Activated CD8-positive, alpha-beta memory T cell treated with anti-CD3 and anti-CD28 coated beads, Interleukin-2, amount 10 ng/mL, durations not matched to agents 7 days and 5 days (primary cell): ENCODE measurements at places on chromosomes 6 and 20.

DNA sequence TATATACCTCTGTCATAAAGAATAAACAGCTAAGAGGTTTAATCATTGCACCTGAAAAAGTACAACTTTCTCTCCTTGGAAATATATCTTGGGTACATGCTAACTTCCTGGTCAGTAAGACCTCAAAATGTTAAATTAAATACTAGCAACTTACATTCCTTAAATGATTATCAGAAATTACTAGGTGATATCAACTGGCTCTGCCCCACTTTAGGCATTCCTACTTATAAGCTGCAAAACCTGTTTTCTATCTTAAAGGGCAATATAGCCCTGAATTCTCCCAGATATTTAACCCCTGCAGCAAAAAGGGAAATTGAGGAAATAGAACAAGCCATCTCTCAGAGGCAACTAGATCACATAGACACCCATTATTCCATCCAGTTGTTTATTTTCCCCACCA is 20.8 kb downstream of the HLA-DPA1 start:
- DNase-seq, result no peak

DNA sequence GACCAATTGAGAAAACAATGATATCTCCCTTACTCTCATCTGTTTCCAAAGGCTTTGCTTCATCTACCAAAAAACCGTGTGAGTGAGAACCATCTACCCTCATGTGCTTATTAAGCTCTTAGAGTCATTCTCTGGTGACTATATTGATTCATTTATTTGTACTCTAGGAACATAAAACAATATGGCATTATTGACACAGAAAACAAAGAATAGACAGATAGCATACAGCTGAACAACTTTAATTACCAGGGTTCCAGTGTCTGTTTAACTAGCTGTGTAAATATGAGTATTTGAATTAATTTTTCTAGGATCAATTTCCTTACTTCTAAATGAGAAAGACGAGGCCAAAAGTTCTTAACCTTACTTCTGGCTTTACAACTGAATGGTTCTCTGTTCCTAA is 31.3 kb upstream of the HEY2 start:
- no peak for DNase-seq

- no peak for DNase-seq
Measured at GRCh38 chr6:55713436-55713835, 134.4 kb upstream of the HMGCLL1 start.

DNA sequence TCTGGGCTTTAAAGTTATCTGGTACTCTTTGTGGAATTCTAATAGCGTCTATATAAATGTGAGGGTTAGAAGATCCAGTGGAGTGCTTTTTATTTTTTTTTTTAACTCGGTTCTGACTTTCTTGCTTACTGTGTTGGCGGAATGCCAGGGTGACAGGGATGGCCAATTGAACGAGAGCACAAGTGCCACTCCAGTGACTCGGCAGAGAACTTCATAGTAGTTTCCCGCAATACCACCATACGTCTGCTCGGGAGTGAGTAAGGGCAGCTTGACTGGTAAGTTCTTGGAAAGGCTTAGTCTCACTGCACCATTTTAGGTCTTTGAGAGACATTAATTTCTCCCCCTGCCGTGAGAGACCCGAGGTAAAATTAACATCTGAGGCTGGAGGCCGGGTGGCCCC is 49.4 kb upstream of the TULP1 start:
- DNase-seq, result no peak

DNA sequence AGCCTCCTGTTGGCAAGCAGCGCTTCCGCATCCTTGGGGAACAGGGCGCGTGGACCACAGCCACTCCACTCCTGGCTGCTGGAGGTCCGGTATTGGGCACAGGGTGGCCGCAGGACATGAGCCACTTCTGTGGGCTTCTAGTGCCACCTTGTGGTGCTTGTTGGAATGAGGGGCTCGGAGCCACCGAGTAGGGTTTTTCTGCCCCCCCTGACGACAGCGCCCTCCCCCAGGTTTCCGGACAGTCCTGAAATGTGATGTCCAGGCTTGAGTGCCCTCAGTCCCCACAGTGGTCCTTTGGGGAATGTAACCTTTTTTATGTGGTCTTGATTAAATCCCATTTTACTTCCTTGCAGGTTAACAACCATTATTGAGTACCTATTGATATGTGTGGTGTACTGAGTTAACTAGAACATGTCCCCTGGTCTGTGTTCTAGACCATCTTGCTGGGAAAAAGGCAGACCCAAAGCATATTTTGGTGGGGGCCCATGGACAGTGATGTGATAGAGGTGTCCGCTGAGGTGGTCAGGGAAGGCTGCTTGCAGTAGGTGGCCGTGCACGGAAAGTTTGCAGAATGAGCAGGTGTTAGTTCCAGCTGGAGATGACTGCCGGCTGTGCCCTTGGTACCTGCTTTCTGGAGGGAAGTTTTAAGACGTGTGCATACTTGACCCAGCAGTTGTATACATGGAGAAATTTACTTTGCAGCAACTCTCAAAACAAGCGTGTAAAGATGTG is 70.0 kb downstream of the PTPN1 start:
- peak; percentile 59 for DNase-seq

DNA sequence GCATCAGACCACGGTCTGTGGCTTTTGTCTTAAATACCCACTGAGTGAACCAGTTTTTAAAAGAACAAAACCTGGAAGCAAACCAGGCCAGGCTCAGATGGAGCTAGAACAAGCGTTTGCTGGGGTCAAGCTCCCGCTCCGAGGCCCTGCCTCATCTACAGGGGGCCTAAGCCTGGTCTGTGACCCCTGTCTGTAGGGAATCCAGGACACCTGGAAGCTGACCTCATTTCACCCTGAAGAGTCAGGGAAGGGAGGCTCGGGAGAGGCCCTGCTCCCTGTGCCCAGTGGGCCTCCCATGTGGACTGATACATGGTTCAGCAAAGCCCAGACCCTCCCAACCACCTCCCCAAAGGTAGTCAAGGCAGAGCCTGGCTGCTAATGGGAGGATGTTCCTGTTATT is 26.8 kb upstream of the DLGAP4 start:
- no peak for DNase-seq

DNA sequence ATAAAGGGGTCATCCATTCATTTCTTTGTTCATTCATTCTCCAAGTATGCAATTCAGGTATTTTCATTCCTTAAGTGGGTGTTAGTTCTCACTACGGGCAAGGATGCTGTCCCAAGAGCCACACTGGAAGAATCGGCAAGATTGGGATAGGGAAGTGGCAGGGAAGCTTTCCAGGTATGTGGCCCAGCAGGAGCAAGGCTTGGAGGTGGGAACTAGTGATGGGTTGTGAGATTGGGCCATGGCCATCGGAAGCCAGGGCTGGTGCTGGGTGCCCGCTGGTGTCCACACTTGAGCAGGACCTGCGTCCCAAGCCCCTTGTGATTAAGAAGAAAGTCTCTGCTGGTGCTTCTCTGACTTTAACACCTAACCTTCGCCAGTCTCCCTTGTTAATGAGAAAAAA is 15.1 kb downstream of the VSTM2L start:
- no peak for DNase-seq

DNA sequence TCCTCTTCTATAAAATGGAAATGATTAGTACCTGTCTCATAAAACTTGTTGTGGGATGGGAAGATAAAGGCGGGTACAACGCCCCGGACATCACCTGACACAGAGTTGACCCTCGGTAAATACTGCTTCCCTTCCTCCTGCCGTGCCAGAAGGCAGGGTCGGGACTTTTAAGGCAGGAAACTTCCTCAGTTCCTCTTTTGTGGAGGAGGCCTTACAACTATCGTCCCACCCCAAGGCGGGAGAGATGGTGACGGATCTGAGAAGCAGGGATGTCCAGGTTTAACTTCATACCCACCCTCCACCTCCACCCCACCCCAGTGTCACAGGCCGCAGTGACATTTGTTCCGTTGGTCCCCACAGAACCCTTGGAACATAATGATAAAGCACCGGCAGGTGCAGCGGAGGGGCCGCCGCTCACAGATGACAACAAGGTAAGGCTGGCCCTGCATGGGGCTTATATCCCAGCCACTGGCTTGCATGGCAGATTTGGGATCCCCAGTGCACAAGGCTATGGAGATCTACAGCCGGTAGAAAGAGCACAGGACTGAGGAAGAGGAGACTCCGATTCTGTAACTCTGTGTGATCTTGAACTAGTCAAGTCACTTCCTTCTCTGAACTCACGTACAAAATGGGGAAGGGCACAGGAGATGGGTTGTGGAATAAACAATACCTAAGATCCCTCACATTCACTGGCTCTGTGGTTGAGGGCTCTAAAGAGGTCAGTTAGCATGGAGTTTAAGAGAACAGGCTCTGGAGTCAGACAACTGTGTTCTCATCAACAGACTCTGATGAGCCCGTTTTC is 764 bp downstream of the DNTTIP1 start:
- DNase-seq, result peak; percentile 46

- no peak for DNase-seq
Measured at GRCh38 chr20:6806275-6806674, 38.8 kb downstream of the BMP2 start.

- DNase-seq, result no peak
Measured at GRCh38 chr6:43735642-43736199, 34.3 kb upstream of the VEGFA start.

GRCh38 chr6:150749091-150749670 is 116.3 kb upstream of the MTHFD1L start:
- no peak for DNase-seq

- no peak for DNase-seq
Measured at GRCh38 chr6:144416773-144417172, 131.6 kb downstream of the UTRN start.

GRCh38 chr6:113112086-113112485 is 745.1 kb upstream of the MARCKS start:
- DNase-seq, result no peak

DNA sequence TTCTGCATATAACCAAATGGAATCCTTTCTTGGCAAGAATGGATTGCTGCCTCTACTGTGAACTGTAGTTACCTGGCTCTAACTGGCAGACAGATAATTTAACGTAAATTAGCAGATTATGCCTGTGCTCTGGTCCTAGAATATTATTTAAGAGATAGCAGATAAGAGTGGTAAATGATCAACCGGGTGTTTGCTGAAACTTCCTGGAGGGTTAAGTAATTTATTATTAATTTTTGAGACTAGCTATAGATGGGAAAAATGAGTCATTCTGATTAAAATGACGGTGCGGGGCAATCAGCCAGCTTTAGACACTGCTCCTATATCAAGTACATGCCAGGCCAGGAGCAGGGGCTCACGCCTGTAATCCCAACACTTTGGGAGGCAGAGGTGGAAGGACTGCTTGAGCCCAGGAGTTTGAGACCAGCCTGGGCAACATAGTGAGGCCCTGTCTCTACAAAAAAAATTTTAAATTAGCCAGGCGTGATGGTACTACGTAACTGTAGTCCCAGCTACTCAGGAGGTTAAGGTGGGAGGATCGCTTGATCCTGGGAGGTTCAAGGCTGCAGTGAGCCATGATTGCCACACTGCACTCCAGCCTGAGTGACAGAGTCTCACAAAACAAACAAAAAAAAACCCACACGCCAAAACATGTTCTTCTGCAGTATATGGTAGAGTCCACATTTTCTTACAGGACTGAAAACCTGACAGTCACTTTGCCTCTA is 22.6 kb downstream of the B4GALT5 start:
- no peak for DNase-seq

GRCh38 chr20:48150568-48150967 is 365.3 kb upstream of the SULF2 start:
- no peak for DNase-seq

DNA sequence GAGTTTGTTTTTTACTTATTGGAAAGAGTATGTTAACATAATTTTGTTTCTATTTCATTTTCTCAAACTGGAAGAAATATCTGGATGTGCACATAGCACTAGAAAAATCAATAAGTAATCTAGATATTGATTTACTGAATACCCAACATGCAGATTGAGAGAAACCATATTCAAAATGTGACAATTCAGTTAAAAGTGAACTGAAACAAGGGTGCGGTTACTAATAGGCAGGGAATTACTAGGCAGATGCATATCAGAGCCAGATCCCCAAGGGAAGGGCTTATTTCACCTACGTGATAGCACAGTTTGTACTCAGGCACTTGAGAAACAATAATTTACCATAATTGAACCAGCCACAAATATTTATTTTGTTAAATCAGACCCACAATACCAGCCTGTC is 493.1 kb upstream of the FLRT3 start:
- DNase-seq, result no peak

GRCh38 chr6:90068703-90069523 is 174.6 kb downstream of the GJA10 start:
- no peak for DNase-seq

GRCh38 chr20:8124639-8125038 is 7.4 kb upstream of the PLCB1 start:
- no peak for DNase-seq

GRCh38 chr6:85506441-85507093 is 56.7 kb downstream of the NT5E start:
- DNase-seq, result peak; percentile 66

- no peak for DNase-seq
Measured at GRCh38 chr20:11316244-11316643, 601.4 kb upstream of the BTBD3 start.

DNA sequence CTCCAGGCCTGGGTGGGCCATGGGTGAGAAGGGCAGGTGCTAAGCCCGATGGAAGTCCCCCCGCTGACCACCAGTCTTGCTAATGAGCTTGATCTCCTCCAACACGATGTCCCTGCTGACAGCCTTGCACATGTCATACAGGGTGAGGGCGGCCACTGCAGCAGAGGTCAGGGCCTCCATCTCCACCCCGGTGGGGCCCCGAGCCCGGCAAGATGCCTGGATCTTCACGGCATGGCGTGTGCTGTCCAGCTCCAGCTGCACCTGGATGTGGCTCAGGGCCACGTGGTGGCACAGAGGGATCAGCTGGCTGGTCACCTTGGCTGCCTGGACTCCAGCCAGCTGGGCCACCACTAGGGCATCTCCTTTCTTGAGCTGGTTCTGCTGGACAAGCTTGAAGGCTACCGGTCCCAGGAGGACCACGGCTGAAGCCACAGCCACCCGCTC is 27.9 kb downstream of the MOCS1 start:
- DNase-seq, result no peak

DNA sequence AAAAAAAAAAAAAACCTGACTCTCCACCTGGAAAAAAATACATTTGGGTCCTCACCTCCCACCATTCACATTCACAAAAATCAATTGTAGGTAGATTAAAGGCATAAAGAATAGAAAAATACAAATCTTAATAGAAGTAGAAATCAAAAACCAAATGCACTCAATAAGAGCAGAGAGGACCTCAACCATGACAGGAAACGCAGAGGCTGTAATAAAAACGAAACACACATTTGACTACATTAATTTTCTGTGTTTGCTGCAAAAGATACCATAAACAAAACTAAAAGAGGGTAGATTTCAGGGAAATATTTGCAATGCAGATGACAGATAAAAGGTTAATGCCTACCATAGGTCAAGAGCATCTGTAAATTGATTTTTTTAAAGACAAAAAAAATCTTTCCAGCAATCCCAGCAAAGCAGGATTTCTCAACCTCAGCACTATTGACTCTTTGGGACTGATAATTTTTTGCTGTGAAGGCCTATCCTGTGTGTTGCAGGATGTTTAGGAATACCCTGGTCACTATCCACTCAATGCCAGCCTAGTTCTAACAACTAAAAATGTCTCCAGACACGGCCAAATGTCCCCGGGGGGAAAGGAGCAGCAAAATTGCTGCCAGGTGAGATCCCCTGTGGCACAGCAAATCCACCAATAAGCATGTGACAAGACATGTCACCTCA is 9.1 kb downstream of the ETV7 start:
- DNase-seq, result no peak

GRCh38 chr20:853406-853996 is 20.0 kb downstream of the FAM110A start:
- DNase-seq, result no peak

- DNase-seq, result no peak
Measured at GRCh38 chr20:62644044-62644795, 1.9 kb downstream of the SLCO4A1 start.

GRCh38 chr6:165847407-165848085 is 184.5 kb upstream of the PDE10A start:
- no peak for DNase-seq

GRCh38 chr20:45920462-45921336 is 8.7 kb upstream of the PLTP start:
- no peak for DNase-seq
